Right atrium auricular region (tissue), 2 donors: ENCODE measurements at places on chromosomes 7 and 10. TPM values are rescaled to one million over a fixed set of nuclear protein-coding genes. Genes with fewer than 3 reads are reported as not detected.

- no peaks in the 10 kb centered on the region for H3K36me3 ChIP-seq
- DNase-seq, result no peak
- no peak overlapping the region for H3K4me3 ChIP-seq
- no peaks in the 10 kb centered on the region for H3K4me1 ChIP-seq
- no peaks in the 10 kb centered on the region for H3K27me3 ChIP-seq
Observed at GRCh38 chr7:102222445-102222844, 64.2 kb upstream of the SH2B2 start.

NKX6-2 gene
- total RNA-seq, result not detected

- no peak overlapping the region for H3K27ac ChIP-seq
- H3K4me3 ChIP-seq, result no peak overlapping the region
- no peak for DNase-seq
- no peaks in the 10 kb centered on the region for H3K27me3 ChIP-seq
Observed at GRCh38 chr7:13259930-13260329, 572.5 kb downstream of the ARL4A start.

DDC gene
- not detected for total RNA-seq

DNA sequence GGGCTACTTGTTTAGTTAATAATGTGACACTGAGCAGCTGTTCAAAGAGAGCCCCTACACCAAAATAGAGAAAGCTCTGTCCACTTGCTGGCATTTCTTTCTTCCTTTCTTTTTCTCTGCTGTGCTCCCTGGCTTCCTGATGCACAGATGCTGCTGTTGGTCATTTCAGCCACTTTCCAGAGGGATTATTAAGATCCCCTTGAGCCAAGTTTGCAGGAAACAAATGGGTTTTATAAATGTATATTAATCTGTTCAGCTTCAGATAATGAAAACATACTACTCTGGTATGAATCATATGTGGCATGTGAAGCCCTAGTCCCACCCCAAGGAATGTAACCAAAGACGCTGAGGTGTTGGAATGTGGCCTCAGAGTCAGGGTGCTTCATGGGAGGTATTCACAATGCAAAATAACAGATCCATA is 638.2 kb upstream of the FZD8 start:
- no peak overlapping the region for H3K27ac ChIP-seq
- no peaks in the 10 kb centered on the region for H3K4me1 ChIP-seq
- no peak for DNase-seq
- no peaks in the 10 kb centered on the region for H3K27me3 ChIP-seq
- H3K36me3 ChIP-seq, result no peaks in the 10 kb centered on the region
- no peak overlapping the region for H3K4me3 ChIP-seq

DNA sequence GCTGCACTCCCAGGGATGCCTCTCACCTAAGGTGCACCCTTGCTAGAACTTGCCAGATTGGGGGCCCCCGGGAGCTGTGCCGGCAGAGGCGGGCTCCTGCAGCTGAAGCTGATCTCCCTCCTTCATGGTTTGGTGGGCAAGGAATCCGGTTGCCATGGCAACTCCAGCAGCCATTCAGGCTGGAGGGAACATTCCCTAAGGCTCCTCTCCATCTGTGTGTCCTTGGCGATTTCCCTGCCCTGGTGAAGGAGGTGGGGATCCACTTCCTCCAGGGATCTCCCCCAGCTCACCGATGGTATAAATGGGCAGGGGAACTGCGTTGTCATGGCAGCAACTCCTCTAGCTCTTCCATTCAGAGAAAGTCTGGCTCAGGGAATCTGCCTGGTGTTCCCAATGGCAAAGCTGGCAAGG is 49.6 kb upstream of the GPR158 start:
- H3K27me3 ChIP-seq, result no peaks in the 10 kb centered on the region
- H3K4me3 ChIP-seq, result no peak overlapping the region
- no peaks in the 10 kb centered on the region for H3K4me1 ChIP-seq
- no peaks in the 10 kb centered on the region for H3K36me3 ChIP-seq
- H3K27ac ChIP-seq, result no peak overlapping the region

DNA sequence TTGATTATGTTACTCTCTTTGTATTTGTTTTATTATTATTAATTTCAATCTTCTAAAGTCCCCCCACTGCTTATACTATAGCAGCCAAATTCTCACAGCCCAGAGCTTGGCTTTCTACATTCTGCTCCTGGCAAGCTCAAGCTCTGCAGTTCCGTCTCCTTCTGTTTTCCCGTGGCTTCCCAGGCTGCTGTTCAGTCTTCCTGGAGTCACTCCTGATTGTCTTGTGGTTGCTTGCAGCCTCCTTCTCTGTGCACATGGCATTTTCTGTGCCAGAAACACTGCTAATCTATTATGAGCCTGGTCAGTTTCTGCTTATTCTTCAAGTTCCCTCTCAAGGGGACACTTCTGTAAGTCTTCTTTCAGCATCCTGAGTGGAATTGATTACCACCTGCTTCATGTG is 533.7 kb upstream of the IGFBP3 start:
- no peak overlapping the region for H3K4me3 ChIP-seq
- DNase-seq, result no peak
- H3K4me1 ChIP-seq, result no peaks in the 10 kb centered on the region
- no peaks in the 10 kb centered on the region for H3K27me3 ChIP-seq
- H3K36me3 ChIP-seq, result no peaks in the 10 kb centered on the region
- no peak overlapping the region for H3K27ac ChIP-seq

ZNF365 gene
- total RNA-seq, result 3.6 TPM

DNA sequence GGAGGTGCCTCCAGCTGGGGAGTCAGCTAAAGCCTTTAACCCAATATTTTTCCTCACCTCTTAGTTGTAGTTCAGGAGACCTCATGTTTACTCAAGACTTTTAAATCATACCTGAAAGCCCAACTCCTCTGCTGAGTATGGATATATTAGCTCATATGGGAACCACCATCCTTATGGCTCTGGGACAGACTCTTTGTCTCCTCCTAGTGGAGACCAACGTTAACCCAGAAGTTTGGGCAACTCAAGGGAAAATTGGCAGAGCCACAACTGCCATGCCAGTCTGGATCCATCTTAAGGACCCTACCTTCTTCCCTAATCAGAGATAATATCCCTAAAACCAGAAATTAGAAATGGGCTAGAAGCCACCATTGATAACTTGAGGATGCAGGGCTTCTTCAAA is 80.8 kb downstream of the TMEM106B start:
- H3K36me3 ChIP-seq, result no peaks in the 10 kb centered on the region
- H3K4me3 ChIP-seq, result no peak overlapping the region
- no peak for DNase-seq
- H3K27ac ChIP-seq, result no peak overlapping the region
- no peaks in the 10 kb centered on the region for H3K27me3 ChIP-seq

DNA sequence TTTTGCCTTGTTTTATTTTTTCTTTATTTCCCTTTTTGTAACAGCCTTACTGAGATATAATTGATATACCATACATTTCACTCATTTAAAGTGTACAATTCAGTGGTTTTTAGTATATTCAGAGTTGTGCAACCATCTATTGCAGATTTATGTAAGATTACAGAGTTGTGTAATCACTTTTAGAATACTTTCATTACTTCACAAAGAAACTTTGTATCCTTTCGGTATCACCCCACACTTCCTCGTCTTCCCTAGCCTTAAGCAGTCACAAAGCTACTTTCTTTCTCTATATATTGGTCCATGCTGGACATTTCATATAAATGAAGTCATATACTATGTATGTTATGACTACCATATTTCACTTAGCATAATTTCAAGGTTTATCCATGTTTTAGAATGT is 74.6 kb downstream of the ATRNL1 start:
- H3K4me3 ChIP-seq, result no peak overlapping the region
- H3K27ac ChIP-seq, result no peak overlapping the region
- no peaks in the 10 kb centered on the region for H3K36me3 ChIP-seq
- DNase-seq, result no peak
- H3K27me3 ChIP-seq, result no peaks in the 10 kb centered on the region

- H3K4me3 ChIP-seq, result no peak overlapping the region
- no peak overlapping the region for H3K27ac ChIP-seq
- DNase-seq, result no peak
Observed at GRCh38 chr10:101906586-101907183, 63.1 kb upstream of the KCNIP2 start.

DNA sequence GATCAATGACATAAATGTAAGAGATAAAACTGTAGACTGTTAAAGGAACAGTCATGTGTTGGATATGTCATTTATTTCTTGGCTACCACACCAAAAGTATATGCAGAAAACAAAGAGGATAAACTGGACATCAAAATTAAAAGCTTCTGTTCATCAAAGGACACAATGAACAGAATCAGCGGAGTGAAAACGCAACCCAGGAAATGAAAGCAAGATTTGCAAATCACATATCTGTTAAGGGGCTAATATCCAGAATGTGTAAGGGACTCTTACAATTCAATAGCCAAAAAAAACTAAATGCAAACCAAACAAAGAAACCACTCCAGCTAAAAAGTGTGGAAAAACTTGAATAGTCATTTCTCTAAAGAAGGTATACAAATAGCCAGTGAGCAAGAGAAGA is 164.3 kb downstream of the ZMYND11 start:
- H3K27ac ChIP-seq, result no peak overlapping the region
- no peak for DNase-seq
- H3K4me1 ChIP-seq, result peaks cover 12% of the 10 kb centered on the region
- H3K4me3 ChIP-seq, result no peak overlapping the region
- no peaks in the 10 kb centered on the region for H3K27me3 ChIP-seq

ANKRD61 gene
- total RNA-seq, result not detected

PRSS37 gene
- total RNA-seq, result not detected

DNA sequence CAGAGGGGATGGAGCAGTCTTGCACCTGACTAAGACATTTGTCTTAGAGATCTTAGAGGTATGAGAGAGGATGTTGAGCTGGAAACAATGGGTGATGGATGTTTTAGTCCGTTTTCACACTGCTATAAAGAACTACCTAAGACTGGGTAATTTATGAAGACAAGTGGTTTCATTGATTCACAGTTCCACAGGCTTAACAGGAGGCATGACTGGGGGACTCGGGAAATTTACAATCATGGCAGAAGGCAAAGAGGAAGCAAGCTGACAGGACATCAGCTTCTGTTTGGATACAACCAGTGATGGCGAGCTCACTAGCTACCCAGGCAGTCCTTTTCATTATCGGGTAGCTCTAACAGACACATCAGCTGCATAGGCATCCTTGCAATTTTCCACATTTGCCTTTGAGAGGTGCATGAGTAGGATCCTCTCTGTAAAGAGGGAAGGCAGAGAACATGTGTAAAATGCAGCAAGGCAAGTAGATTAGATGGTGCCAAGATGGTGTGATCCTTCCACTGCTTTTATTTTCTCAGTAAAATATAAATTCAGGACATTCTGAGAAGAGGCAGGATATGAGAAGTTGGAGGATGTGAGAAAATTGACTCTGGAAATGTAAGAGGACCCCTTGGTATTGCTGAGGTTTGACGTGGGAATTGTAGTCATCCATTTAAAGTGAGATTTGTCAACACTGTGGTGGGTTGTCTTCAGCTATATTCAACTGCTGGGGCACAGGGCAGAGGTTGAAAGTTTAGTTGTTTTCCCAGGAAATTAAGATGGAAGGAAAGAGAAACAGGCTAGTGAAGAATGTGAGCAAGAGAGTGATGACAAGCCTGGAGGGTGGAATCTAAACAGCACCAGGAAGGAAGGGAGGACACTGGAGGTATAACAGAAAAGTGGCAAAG is 1140.0 kb upstream of the AUTS2 start:
- H3K4me1 ChIP-seq, result no peaks in the 10 kb centered on the region
- no peak for DNase-seq
- H3K4me3 ChIP-seq, result no peak overlapping the region
- H3K27ac ChIP-seq, result no peak overlapping the region

CFAP58 gene
- 4.8 TPM for total RNA-seq

DNA sequence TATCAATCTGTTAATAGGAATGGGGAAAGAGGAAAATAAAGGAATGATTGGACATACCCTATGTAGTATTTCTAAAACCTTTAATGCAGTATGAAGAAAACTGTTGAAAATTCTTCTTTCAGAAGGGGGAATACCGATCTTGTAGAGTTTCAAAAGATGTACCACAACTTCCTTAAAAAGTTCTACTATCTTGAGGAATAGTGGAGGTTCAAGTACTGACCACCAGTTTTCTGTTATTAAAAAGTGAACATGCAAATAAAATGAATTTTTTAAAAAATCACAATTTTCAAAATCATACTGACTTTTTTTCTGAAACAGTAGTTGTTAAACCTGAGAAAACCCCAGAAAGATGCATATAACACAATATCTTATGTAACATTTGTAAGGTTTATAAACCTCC is 86.5 kb downstream of the HERC4 start:
- H3K4me1 ChIP-seq, result no peaks in the 10 kb centered on the region
- H3K4me3 ChIP-seq, result no peak overlapping the region
- no peak overlapping the region for H3K27ac ChIP-seq
- peaks cover 28% of the 10 kb centered on the region for H3K36me3 ChIP-seq
- DNase-seq, result no peak

GRCh38 chr7:37220664-37221063 is 228.0 kb downstream of the ELMO1 start:
- H3K27me3 ChIP-seq, result no peaks in the 10 kb centered on the region
- H3K36me3 ChIP-seq, result peaks cover 5% of the 10 kb centered on the region
- H3K27ac ChIP-seq, result no peak overlapping the region
- H3K4me3 ChIP-seq, result no peak overlapping the region
- peaks cover 12% of the 10 kb centered on the region for H3K4me1 ChIP-seq

- H3K27ac ChIP-seq, result no peak overlapping the region
- H3K27me3 ChIP-seq, result no peaks in the 10 kb centered on the region
- no peaks in the 10 kb centered on the region for H3K4me1 ChIP-seq
- no peak for DNase-seq
Observed at GRCh38 chr10:77355844-77356243, 281.8 kb downstream of the KCNMA1 start.

DNA sequence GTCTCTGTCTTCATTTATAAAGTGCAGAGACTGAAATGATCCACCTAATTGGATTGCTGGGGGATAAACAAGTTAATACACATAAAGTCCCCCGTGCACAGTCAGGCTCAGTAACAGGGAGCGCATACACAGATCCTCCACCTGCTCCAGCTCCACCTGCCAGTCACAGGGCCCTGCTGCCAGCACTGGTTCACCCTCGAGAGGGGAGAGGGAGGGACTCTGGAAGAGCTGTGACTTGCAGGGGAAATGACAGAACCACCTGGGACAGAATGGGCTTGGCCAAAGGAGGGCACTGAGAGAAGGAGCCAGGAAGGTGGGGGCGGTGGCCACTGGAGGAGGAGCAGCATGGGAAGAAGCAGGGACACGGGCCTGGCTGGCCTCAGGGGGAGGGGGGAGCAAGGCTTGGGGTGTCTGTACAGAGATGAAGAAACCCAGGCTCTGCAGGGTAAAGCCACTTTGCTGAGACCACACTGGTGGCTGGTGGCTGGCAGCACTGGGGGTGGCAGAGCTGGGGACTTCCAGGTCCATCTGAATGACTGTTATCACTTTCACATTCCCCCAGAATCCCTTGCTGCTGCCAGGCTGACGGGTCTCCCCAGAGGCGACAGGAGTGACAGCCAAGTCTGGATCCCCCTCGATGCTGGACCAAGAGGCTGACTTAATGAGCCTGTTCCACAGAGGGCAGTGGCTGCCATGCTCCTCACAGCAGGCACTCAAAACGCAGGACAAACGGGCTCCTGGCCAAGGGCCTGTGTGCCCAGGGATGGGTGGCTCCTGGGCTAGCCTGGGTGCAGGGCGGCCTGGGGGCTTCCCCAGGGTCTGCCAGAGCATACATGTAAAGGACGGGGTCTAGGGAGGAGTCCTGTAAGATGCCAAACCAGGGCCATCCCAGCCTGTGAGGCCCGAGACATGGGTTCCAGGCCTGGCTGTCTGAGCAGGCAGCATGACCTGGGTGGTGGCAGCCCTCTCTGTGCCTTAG is 151.1 kb downstream of the SH3PXD2A start:
- DNase-seq, result no peak
- H3K36me3 ChIP-seq, result no peaks in the 10 kb centered on the region
- H3K27ac ChIP-seq, result no peak overlapping the region
- no peaks in the 10 kb centered on the region for H3K27me3 ChIP-seq
- H3K4me1 ChIP-seq, result no peaks in the 10 kb centered on the region

- H3K4me1 ChIP-seq, result no peaks in the 10 kb centered on the region
- no peak for DNase-seq
- no peaks in the 10 kb centered on the region for H3K27me3 ChIP-seq
Observed at GRCh38 chr7:72492461-72493065, 80.4 kb upstream of the CALN1 start.
